ENCODE measurements at places on chromosomes 5 and 9.
A peak's percentile ranks its signal among the peaks of the same experiment; 100 is the strongest.

- no peak for DNase-seq
Observed at GRCh38 chr9:89880721-89881120, 275.9 kb downstream of the GADD45G start.

DNA sequence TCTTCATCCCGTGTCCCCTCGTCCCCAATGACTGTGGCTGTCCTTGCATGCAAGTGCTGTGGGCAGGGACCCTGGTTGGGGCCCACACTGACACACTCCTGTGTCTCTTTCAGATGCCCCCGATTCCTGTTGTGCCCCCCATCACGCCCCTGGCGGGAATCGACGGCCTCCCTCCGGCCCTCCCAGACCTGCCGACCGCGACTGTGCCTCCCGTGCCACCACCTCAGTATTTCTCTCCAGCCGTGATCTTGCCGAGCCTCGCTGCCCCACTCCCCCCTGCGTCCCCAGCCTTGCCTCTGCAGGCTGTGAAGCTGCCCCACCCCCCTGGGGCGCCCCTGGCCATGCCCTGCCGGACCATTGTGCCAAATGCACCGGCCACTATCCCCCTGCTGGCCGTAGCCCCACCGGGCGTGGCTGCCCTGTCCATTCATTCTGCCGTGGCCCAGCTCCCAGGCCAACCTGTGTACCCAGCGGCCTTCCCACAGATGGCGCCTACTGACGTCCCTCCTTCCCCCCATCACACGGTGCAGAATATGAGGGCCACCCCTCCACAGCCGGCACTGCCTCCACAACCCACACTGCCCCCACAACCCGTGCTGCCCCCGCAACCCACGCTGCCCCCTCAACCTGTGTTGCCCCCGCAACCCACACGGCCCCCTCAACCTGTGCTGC, 75.0 kb downstream of the WNK2 start:
- no peak for DNase-seq

DNA sequence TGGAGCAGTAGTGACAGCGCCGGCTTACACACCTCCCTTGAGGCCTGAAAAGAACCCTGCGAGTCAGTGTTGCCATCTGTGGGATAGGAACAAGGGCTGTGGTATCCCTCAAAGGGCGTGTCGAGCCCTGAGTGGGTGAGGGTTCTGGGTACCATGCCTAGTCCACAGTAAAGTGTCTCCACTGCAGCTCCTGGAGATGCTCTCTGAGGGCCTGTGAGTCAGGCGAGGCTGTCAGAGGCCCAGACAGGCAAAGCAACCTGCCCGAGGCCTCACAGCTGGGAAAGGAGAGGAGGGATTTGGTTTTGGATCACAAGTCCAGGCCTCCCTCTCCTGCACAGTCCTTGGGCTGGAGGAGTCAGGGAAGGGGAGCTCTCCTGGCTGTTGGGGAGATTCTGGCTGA, 6.1 kb downstream of the PRRX2 start:
- no peak for DNase-seq

- no peak for DNase-seq
Observed at GRCh38 chr5:55303238-55303690, 4.2 kb downstream of the DHX29 start.

GRCh38 chr5:157165261-157165660, 803 bp downstream of the GARIN3 start:
- no peak for DNase-seq

- no peak for DNase-seq
Observed at GRCh38 chr5:154593071-154593470, 115.0 kb upstream of the HAND1 start.

GRCh38 chr5:95870105-95870672, 47.7 kb upstream of the GLRX start:
- no peak for DNase-seq

- DNase-seq, result no peak
Observed at GRCh38 chr5:67201897-67202549, 5.4 kb upstream of the CD180 start.

DNA sequence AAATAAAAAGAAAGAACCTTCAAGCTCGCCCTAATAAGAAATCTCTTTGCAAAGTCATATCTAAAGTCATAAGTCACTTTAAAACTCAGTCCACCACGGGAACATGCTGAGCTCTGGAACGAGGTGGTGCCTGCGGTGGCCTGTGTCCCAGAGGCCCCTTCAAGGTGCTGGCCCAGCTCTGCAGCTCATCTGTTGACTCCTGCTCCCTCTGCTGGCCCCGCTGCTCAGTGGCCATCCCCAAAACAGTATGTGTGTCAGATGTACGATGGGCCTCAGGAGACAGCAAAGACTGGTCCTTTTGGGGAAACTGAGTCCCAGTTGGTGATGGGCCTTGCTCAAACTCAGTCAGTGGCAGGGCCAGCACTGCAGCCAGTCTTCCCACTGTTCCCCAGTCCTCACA, 22.8 kb upstream of the FOXB2 start:
- DNase-seq, result peak; percentile 18

DNA sequence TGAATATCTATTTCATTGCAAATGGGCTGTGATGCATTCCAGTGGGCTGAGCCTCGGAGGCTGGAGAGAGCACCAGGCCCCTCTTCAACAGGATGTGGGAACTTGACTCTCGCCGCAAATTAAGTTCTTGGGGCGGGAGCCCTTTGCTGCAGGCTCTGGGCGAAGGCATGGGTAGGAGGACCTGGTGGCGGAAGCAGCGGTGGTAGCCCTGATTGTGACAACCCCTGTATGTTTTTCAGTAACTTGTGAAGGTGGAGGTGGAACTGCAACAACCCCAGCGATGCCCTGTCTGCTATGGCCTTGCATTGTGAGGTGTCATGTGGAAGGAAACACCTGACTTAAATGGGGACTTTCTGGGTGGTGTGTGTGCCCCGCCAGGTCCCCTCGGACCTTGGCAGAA, 9.4 kb downstream of the FYB1 start:
- DNase-seq, result no peak

DNA sequence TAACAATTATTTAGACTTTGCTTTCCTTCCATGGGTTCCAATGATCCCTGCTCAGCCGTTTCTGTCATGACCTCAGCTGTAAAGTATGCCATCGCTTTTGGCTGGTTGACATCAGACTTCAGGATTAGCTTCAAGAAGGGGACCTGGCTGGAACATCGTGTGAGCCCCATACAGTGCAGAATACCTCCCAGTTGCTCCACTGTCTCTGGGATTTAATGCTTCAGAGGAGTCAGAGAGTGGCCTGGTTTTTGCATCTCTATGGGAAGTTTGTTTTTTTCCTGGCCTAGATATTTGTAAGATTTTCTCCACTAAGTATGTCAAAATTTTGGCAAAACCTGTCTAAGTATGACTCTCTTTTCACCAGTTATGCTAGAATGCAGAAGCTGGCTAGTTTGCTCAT, 216.9 kb downstream of the GABBR2 start:
- no peak for DNase-seq

GRCh38 chr9:27939186-27939585, 365.9 kb upstream of the C9orf72 start:
- no peak for DNase-seq

GRCh38 chr5:15926586-15926985, 253.0 kb downstream of the MARCHF11 start:
- no peak for DNase-seq

GRCh38 chr5:13558408-13558807, 386.1 kb downstream of the DNAH5 start:
- no peak for DNase-seq

- DNase-seq, result no peak
Observed at GRCh38 chr5:177189965-177190364, 56.4 kb downstream of the NSD1 start.

GRCh38 chr5:87027570-87027969, 240.1 kb upstream of the RASA1 start:
- DNase-seq, result no peak

- DNase-seq, result no peak
Observed at GRCh38 chr5:97968346-97968745, 785.3 kb upstream of the RIOK2 start.

DNA sequence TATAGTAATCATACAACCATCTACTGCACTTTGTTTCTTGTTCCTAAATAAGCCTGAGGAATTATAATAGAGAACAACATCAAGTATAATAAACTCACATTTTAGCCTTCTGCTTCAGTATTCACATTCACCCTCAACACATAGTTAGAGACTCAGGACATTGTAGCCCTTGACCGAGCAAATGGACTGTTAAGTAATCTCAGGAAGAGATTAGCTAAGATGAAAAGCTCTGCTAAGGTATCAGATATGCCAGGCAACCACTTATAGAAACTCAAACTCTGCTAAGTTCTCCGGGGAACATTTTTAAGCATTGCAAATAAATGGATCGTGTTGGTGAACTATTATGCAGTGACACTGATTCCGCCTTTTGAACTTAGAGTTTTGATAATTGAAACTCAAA, 252.0 kb downstream of the DTWD2 start:
- no peak for DNase-seq

DNA sequence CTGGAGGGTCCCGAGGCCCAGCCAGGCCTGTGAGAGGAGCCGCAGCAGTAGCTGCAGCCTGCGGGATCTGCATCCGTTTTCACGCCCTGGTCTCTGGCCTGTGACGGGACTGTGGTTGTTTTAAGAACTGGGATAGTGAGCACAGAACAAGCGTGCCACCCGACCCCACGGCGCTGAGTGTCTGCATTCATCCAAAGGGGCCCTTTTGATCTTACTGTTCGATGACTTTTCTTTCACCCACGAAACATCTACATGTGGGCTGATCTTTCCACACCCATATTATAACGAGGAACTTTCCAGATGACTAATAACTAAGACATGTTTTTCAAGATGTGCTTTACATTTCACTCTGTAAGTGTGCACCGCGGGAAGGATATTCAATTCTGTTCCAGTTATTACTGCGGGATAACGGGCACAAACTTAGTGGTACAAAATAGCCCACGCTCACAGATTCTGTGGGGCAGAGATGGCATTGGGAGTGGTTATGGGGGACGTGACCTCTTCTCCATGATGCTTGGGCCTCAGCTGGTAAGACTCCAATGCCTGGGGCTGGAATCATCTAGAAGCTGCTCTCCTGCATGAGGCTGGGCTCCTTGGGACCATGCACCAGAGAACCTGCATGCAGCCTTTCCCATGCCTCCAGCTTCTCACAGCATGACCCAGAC, 165.0 kb downstream of the SYK start:
- no peak for DNase-seq

- no peak for DNase-seq
Observed at GRCh38 chr5:117733051-117733450, 1158.4 kb upstream of the SEMA6A start.

DNA sequence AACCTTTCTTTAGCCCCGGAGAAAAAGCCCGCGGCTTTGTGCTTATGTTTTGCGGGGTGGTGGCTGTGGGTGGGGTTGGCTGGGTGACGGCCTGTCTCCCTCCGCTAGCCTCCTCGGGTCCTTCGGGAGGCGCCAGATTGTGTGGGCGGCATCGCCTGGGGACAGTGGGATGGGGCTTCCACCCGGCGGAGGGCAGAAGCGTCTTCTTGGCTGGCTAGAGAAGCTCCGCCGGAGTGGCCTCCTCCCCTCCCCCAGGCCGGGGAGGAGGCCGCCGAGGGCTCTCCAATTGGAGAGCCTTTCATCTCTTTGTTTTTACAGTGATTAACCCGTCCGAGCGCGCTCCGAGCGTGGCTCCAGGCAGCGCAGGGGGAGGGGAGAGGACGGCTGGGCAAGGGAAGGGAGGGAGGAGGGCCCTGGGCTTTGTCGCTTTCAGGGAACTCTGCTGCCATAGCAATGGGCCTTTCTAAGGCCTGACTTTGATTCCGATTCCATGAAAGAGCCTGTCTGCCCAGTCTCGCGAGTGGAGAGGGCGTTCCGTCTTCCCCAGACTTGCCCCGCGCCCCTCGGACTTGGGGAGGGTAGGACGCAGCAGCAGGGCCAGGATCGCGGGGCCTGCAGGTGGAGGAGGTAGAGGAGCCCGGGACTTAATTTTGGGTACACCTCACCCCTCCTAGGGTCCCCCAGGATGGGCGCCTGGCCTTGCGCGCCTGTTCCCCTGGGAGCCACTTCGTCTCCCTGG, 36.7 kb upstream of the TIFAB start:
- peak; percentile 84 for DNase-seq

DNA sequence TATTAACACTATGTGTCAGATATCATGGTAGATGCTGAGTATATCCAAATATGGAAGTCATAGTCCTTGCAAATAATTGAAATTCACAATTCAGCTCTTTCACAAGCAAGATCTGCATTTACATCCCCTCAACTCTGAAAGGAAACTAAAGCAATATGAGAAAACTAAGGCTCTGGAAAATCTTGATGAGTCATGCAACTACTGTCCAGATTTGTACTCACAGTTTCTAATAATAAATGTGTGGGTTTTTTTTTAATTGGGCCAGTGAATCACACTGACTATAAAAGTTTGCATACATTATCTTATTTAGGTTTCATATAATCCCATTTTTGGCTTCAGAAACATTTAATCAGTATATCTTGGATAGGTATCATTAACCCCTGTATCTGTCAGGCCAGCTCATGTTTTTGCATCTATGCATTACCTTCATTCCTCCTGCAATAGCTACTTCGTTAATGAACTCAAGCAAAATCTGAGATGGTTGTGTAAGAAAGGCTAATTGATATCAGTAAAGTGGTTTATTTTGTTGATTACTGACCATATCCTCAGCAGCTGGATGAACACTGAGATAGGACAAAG, 58.7 kb upstream of the PRR16 start:
- DNase-seq, result no peak

- DNase-seq, result no peak
Observed at GRCh38 chr5:172878933-172879752, 45.1 kb downstream of the ERGIC1 start.

GRCh38 chr5:87588316-87588715, 175.6 kb upstream of the CCNH start:
- no peak for DNase-seq

DNA sequence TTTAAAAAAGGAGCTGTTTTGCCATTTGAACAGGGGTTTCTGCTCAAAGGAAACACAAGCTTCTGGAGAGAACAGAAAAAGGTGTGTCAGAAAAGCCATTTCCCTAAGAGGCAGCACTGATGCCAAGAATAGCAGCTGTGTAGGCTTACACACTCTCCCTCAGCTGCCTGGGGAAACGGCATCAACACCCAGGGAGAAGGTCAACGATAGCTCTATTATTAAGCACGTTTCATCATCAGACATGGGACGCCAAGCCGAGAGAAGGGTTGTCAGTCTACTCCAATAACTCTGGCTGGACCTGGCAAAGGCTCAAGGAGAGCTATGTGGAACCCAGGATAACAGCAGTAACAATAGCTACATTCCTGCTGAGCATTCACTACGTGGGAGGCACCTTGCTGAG, 314.2 kb downstream of the CDK5RAP2 start:
- peak; percentile 79 for DNase-seq

DNA sequence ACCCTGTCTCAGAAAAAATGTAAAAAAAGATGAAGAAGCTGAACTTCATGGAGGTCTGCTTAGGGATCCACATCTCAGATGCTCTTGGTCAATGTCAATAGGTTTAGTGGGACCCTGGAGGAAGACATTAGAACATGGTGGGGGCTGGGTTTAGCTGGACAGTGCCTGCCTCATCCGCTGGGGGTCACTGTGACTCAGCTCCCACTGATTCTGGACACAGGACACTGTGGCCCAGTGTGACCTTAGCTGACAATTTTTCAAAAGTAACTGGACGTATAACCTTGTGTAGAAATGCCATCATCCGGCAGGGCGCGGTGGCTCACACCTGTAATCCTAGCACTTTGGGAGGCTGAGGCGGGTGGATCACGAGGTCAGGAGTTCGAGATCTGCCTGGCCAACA, 7.3 kb upstream of the HNRNPAB start:
- DNase-seq, result no peak

- no peak for DNase-seq
Observed at GRCh38 chr9:117703537-117703936, 666 bp upstream of the TLR4 start.

Measured in NCI-H748 treated with DMSO at 0.1 percent for 48 hours (cell line).